ENCODE measurements at places on chromosomes 7 and 10.

DNA sequence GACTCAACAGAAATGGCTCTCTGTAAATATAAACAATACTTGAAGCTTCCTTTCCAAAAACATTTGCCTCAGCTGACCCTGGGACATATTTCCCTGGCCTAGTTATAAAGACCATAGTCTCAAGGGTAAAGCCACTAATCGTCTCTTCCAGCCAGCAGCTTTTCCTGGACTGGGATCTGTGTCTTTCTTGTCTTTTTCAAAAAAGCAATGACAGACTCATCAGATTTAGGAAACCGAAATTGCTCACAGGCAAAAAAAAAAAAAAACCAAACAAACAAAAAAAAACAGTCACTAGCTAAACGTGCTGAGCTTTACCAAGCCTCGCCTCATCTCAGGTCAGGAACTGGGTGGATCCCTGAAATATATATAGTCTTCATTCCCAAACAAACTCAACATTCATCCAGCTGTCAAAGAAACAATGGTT, 23.5 kb downstream of the STN1 start:
- no peak for DNase-seq

DNA sequence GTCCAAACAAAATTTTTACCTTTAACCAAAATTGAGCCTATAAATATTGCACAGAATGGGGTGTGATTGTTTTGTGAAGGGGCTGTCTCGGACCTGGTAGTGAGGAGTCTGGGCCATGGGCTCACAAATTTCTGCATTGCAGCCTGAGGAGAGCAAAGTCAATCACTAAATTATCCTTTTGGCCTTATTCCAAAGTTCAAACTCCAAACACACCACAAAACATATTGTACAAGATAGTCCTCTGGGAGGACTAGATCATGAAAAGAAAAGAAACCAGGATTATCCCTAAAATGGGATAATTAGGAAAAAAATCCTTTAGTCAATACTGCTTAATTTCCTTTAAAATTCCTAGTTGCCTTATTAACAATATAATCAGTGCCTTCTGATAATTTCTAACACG, 115.5 kb downstream of the BUB3 start:
- DNase-seq = no peak

GRCh38 chr7:64868499-64868898, 34.6 kb upstream of the ZNF273 start:
- no peak for DNase-seq

GRCh38 chr10:117674646-117675045, 132.1 kb downstream of the EMX2 start:
- DNase-seq = no peak

DNA sequence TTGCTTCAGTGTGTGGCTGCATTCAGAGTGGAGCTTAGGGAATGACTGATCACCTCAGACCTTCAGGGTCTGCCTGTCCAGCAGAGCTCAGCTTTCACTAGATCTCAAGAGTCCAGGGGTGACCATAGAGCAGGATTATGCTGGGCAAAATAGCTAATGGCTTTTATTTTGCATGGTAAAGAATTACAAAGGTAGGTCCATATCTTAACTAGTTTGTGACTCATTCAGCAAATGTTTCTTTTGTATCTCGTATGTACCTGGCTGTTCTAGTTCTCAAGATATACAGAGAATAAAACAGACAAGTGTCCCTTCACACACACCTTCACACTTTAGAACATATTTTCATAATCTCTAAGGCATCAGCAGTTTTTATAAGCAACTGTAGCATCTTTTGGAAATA, 180.5 kb downstream of the DYNC1I1 start:
- no peak for DNase-seq

GRCh38 chr7:132548489-132549078, 27.7 kb downstream of the PLXNA4 start:
- DNase-seq = no peak

DNA sequence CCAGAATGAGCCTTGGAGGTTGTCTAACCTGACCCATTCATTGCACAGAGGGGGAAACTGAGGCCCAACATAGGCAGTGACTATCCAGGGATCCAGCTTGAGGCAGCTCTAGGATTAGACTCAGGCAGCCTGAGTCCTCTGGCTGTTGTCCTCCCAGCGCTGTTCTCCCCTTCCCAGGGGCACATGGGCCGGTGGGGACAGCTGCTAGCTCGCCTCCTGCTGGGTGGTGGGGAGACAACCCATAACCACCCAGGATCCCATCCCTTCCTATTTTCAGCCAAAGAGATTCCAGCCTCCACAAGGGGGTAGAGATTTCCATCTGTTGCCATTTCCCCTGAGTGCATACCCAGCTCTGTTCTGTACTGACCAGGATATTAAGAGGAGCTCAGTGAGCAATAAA, 145.1 kb upstream of the GPR26 start:
- DNase-seq = no peak

DNA sequence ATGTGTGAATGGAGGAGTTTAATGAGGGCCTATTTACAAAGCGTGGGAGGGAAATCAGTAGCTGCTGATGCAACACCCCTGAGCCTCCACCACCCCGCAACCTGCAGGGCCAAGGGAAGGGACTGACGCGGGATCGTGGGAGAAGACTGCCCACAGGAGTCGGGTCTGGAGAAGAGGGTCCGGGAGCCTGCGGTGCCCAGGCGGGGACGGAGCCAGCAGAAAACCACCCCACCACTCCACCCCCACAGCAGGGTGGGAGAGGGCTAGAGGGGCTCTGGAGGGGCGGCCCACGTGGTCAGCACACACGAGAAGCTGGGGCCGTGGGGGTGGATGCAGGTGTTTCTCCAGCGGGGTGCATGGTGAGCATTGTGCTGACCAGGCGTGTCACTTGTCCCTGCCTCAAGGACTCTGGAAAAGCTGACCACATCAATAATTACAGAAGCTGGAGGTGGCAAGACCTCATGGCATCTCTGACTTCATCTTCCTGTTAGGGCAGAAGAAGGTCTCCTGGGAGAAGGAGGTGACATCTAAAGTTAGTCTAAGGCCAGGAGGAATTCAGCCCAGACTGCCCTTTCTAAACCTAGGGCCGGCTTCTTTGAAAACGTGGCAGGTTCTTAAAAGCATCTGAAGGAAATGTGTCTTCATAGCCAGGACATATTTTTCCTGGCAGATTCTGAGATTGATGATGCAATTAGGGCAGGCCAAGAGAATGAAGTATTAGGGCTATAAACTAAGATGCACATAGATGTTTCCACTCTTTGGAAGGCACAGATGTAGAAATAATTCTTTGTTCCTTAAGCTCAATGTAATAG, 150.9 kb downstream of the RGS10 start:
- DNase-seq = no peak

DNA sequence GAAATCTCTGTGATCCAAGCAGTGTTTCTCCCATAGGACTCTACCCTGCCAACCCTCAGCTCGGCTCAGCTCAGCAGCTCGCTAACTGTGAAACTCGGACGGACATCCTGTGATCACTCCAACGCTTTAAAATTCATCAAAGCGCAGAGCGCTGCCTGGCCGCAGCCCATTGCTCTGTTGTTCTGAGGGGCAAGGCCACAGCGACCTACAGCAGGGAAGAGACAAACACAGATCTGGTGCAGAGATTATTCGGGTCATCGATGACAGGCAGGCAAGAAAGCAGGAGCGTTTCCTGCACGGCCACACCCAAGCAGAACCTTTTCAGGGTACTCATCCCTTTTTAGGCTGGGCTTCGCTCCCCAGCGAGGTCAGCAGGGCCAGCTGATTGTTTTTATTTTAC, 72.1 kb downstream of the INSIG1 start:
- DNase-seq = no peak

- DNase-seq = no peak
Measured at GRCh38 chr10:3460420-3461128, 288.0 kb upstream of the PITRM1 start.

DNA sequence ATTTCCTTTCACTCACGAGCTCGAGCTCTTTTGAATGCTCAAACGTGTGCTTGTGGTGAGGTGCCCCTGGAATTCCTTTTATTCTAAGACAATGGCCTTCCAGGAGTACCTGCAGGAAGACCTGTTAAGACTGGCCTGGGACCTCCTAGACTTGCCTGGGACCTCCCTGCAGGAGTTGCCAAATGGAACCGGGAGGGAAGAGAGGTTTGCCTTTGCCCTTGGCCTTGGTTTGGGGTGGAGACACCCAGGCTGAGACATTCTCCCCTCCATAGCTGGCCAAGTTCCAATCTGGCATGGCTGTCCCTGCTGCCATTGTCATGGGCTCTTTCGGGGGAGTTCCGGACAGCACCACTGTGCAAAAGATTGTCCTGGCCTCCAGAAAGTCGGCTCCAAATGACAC, 39.7 kb downstream of the DNAJB12 start:
- no peak for DNase-seq

DNA sequence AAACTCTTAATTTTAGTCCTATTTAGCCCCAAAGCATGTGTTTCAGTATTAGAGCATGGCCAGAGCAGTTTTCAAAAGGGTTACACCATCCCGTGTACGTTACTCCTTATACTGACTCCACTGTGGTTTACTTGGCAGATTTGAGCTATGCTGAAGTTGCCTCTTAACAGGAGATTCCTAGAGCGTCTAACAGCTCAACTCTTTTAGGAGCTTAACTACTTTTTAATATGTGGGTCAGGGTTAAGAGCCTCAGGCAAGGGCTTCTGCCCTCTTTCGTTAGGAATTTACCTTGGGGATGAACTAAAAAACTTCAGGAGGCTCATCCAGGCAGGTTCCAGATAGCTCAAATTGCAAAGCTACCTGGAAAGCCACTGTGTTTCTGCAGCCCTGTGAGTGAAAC, 674.8 kb upstream of the C7orf33 start:
- no peak for DNase-seq

DNA sequence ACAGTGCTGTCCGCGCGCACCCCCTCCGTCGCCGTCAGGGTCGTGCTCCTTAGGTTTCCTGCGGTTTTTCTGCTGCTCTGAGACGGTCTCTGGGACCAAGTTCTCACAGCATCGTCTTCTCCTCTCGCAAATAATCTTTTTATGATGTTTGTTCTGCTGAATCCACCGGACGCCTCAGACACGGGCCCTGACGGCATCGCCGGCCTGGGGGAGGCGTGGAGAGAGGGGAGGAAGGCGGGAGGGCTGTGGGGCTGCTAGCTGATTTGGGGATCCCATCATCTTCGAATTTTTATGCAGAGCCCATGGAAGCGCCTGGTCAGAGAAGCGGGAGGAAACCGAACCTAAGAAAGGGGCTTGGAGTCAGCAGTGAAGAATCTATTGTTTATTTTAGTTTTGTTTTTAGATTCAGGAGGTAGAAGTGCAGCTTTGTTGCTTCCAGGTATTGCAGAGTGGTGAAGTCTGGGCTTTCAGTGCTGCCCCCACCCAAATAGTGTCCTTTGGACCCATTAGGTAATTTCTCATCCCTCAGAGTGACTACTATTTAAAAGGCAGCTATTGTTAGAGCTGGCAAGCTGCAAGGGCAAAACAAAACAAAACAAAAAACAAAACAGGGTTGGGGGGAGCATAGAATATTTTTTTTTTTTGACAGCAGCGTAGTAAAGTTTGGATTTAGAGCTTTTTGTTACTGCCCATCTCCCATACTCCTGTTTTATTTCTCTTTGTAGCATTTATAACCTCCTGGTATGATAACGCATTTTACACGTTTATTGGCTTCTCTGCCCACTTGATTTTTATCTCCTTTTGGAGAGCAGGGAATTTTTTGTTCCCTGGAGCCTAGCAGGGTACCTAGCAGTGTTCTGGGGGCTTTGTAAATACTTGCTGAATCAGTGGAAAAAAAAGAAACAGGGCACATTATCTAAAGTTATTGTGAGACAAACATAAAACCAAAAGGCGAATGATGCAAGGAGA, 92.6 kb downstream of the SPAG6 start:
- DNase-seq = no peak

GRCh38 chr7:12623223-12623622, 52.7 kb downstream of the SCIN start:
- DNase-seq = no peak

GRCh38 chr10:92801978-92802872, 46.1 kb upstream of the EXOC6 start:
- DNase-seq = no peak

- no peak for DNase-seq
Measured at GRCh38 chr7:95758187-95758586, 14.2 kb upstream of the DYNC1I1 start.

- DNase-seq = no peak
Measured at GRCh38 chr7:46972205-46972604, 609.7 kb downstream of the TNS3 start.

DNA sequence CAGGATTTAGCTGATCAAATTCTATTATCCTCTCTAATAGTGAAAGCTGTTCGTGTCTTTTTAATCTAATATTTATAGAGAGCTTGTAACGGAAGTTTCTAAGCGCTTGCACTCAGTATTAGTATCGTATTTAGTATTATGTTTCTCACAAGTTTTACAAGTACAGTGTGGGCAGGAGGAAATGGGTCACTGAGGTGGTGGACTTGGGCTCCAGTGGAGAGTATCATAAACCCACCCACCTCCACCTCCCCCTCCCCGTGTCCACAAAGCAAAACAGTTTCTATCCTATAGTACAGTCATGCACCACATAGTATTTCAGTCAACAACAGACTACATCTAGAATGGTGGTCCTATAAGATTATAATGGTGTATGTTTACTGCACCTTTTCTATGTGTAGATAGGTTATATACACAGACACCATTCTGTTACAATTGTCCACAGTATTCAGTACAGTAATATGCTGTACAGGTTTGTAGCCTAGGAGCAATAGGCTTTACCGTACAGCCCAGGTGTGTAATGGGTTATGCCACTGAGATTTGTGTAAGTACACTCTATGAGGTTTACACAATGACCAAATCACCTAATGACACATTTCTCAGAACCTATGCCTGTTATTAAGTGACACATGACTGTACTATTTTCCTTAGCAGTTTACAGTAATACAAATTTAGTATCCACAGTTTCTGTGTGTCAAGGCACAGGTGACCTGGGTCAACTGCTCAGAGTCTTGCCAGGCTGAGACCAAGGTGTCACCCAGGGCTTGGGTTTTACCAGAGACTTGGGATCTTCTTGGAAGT, 1021.3 kb upstream of the C7orf33 start:
- no peak for DNase-seq

DNA sequence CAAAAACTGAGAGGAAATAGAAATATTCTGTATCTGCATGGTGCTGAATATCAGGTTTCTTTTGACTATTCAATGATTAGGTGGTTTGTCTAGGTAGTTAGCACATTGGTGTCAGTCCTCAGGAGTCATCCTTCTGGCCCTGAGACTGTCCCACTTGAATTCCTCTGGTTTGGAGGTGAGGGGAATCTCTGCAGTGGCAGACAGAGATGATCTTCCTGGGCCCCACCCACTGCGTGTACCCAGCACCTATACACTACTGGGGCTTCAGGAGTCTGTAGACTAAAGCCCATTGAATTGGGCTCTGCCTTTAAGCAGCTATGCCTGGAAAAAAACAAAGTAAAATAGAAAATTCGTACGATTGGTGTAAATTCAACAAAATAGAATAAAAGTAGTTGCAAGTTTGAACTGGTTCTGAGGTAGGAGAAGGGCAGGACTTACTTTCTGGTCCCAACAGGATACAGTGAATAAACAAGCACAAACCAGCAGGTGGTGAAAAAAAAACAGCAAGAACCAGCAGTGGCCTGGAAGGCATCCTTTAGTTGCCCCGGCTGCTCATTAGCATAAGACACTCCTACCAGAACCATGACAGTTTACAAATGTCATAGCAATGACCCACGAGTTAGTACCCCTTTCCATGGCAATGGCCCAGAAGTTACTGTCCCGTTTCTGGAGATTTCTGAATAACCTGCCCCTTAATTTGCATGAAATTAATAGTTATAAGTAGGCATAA, 1.7 kb downstream of the LIPM start:
- DNase-seq = no peak

GRCh38 chr7:127901895-127902703, 129.1 kb downstream of the LRRC4 start:
- no peak for DNase-seq

Data from activated T-helper 2 cell treated with anti-CD3 and anti-CD28 coated beads, Interferon-gamma antibody, Interleukin-2, Interleukin-4, amounts not matched to agents 10 μg/mL and 5 μg/mL and 100 μg/mL, durations not matched to agents 14 hours and 24 hours and 36 hours (primary cell).